ENCODE measurements at places on chromosomes 6 and 20.

- DNase-seq: no peak
Observed at GRCh38 chr20:19945732-19946670, 71.2 kb upstream of the NAA20 start.

DNA sequence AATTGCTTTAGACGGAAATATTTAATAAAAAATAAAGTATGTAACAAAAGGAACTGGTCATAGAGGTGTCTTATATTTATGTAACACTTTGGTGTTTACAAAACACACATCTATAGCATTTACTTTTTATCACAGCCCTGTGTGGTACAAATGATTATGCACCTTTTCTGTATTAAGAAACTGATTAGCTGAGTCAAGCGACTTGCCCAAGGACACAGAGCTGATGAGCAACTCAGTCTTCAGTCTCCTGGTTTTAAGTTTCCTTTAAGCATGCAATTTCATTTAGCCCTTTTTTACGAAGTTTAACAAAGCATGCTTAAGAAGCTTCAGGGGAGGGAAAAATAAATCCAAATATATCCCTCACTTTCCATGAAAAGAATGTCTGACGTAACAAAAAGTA lies 2.5 kb downstream of the DCDC2 start:
- DNase-seq: no peak

DNA sequence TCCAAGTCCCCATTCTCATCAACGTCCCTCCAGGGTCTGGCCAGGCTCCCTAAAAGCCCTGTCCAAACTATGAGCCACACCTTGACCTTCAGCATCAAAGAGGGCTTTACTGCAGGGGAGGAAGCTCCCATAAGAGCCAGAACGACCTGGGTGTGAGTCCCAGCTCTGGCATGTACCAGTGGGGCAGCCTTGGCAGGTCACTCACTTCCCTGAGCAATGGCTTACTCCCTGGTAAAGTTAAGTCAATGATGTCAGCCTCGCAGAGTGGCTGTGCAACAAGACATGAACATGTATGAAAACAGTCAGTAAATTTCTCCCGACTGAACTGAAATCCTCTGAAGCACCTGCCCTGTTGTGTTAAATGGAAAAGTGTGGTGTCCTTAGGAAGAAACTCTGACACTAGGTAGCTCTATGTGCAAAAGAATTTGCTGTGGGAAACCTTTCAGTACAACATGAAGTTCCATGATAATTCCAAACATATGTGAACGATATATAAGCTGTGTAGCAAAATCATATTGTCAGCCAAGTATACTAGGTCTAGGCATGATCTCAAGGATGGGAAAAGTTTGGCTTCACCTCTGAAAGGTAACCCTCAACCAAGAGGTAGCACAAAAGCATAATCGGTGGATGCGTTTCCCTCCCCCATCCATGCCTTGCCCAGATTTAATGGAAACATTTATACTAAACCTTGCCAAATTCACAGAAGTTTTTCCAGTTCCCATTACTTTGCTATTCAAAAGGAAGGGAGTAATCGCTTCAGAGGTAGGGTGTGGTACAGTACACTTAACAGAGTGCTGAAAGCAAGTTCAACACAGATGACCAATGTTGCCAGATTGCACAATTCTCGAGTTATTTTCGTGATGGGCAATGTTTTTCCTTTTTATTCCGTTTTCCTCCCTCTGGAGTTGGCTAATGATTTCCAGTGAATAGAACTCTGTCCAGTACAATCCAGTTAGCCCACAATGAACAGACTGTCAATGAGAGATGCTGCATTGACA lies 49.0 kb upstream of the RANBP9 start:
- no peak for DNase-seq

GRCh38 chr6:73854998-73855718 lies 159.2 kb downstream of the CD109 start:
- peak; percentile 59 for DNase-seq

DNA sequence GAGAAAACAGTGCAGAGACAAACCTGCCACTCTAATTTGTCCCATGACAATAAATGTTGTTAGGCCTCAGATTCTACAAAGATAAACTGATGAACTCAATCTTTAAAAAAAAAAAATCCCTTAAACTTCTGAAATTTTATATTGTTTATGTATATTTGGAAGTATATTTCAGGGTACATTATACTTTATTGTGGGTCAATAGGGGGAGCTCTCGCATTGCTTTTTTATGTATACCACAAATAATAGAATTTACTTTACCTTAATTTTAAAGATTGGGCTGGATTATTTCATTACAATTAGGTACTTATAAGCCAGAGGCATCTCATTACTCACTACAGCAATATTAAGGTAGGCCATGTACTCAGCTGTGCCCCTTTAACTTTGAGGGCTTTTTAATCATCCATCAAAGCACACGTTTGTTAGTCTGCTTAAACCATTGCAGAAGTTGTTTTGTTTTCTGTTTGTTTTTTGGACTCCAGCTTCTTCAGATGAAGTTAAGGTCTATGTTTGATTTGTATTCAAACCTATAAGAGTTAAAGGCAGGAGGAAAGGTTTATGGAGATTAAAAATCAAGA lies 56.3 kb upstream of the EYA4 start:
- DNase-seq: peak; percentile 13

GRCh38 chr6:169494038-169494437 lies 207.8 kb downstream of the WDR27 start:
- no peak for DNase-seq

GRCh38 chr6:8059129-8059528 lies 5.1 kb downstream of the BLOC1S5 start:
- DNase-seq: peak; percentile 20

- DNase-seq: peak; percentile 75
Observed at GRCh38 chr6:110875548-110876169, 1.1 kb downstream of the AMD1 start.

DNA sequence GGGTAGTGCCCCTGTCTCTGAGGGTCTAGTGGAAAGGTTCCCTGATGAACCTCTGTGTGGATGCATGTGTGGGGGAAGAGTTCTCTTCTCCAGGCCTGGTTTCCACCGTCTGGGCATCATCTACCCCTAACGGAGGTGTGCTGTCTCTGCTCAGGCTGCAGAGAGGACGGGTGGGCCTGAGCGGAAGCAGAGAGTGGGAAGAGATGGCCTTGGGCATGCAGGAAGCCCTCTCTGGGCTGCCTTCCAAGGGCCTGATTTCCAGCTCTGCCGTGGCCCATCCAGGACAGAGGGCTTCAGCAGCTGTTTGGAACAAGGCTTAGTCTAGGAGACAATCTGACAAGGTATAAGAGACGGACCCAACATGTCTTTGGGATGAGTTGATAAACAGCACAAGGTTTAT lies 220.1 kb upstream of the DTNBP1 start:
- DNase-seq: no peak

GRCh38 chr6:35776364-35777215 lies at the start of gene CLPSL2:
Gene CLPSL2, plus strand, starts transcription at chr6:35776598. Its CDS starts 21 bp downstream, at chr6:35776619.
- peak; percentile 53 for DNase-seq

DNA sequence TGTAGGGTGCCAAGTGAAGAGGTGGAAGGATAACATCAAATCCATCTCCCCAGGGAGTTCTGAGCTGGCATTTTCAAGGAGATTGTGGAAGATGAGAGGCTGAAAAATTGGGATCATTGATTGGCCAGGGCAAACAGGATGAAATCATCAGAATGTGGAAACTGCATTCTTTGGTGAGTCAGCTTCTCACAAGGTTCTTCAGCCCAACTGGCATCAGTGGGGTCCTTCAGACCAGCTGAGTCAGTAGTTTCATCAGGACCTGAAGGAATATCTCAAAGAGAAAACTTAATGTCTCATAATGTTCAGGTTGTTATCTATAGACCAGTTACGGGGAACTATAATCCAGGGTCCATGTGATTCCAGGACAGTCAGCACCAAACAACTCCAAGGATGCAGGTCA lies 195.8 kb downstream of the HAO1 start:
- DNase-seq: no peak

GRCh38 chr6:165662749-165663376 lies at the start of gene PDE10A:
Gene PDE10A, minus strand, starts transcription at chr6:165663241. Its CDS starts 430 bp downstream, at chr6:165662811.
- DNase-seq: peak; percentile 32

DNA sequence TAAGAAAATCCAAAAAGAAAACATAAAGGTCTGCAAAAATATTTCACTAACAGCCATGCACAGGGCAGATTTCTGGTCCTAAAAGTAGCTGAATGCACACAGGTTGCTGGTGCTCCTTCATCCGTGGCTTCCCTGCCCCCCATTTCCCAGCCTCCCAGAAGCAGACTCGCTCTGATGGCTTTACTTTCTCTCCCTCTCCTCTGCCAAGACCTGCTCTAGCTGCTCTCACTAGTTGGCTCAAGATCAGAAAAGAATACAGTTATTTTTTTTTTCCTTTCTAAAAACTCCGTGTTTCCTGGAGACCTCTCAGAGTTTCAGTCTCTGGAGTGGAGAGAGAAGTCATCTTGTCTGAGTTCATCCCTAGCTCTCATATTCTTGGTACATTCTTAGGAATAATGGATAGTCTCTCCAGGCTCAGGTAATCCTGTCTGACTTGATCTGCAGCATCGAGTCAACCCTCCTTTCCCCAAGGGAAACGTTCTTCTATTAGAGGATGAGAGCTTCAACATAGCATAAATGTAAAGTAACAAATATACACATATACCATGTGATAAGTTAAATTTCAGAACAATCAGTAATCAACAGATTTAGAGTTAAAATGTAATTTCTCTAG lies 214.2 kb downstream of the TBC1D7 start:
- DNase-seq: no peak

GRCh38 chr20:4217349-4217841 lies 202.0 kb upstream of the RNF24 start:
- DNase-seq: no peak

GRCh38 chr6:138824482-138825144 lies 28.7 kb downstream of the ECT2L start:
- no peak for DNase-seq

- DNase-seq: peak; percentile 53
Observed at GRCh38 chr6:31737315-31737990, 1.1 kb upstream of the CLIC1 start.

- peak; percentile 15 for DNase-seq
Observed at GRCh38 chr6:117404548-117404947, 21.2 kb downstream of the ROS1 start.

- DNase-seq: no peak
Observed at GRCh38 chr6:64817525-64817924, 889.5 kb downstream of the EYS start.
